ENCODE measurements at places on chromosomes 13 and 19. TPM values are rescaled to one million over a fixed set of nuclear protein-coding genes. Genes with fewer than 3 reads are reported as not detected.

Gene LYPD3
- 0.58 TPM for total RNA-seq

Gene PRR22
- total RNA-seq = 2.7 TPM

Gene ZNF607
- total RNA-seq = 4.9 TPM

Gene EBPL
- 36.6 TPM for total RNA-seq

Gene FCHO1
- 18.7 TPM for total RNA-seq

Gene KLF1
- total RNA-seq = 0.06 TPM

Gene PCSK4
- 0.91 TPM for total RNA-seq

Data from A549 treated with DMSO at 1 μM for 4 hours (cell line).